ENCODE measurements at places on chromosomes 5 and 9.
A peak's percentile ranks its signal among the peaks of the same experiment; 100 is the strongest.

DNA sequence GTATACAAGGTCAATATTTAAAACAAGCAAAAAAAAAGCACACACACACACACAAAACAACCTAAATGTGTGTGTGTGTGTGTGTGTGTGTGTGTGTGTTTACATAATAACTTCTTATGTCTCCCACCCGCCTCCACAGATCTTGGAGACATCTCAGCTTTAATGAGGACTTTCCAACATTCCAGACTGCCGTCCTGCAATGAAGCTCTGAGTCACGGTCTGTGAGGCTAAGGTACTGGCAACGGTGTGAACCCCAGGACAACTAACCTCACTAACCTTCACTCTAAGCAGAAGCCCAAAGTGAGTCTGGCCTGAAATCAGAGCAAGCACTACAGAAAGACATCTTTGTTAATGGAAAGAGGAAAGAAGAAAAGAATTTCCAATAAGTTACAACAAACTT, 22.3 kb downstream of the ZNF474 start:
- no peak for DNase-seq

DNA sequence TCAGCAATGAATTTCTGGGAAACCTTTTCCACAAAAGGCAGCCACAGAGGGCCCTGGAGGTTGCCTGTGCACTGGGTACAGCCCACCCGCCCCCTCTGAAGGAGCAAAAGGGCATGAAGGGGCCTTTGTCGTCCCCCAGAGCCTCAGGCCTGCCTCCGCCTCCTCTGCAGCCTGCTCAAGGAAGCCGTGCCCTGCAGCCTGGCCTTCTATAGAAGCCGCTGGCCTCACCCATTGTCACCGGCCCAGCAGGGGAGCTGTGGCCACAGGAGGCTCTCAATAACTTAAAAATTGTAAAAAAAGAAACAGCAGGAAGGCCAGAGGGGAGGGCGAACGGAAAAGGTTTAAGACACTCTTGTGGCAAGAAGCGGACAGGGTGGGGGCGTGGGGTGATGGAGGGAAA, 213.3 kb downstream of the IRX2 start:
- no peak for DNase-seq

GRCh38 chr5:14171046-14171445, 27.9 kb downstream of the TRIO start:
- no peak for DNase-seq

- no peak for DNase-seq
Observed at GRCh38 chr5:78744951-78745534, 96.5 kb upstream of the LHFPL2 start.

DNA sequence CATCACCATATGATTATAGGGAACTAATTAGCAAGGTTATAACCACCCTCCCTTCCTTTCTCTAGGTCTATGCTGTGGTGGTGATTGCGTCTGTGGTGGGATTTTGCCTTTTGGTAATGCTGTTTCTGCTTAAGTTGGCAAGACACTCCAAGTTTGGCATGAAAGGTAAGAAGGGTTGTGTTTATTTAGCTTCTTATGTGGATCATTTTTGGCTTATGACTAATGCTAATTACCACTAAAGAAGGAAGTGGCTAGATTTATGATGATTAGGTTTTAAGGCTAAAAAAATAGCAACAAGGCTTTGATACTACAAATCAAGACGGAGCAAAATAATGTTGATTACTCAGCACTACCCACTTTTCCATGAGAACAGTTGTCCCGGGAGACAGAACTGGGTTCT, 82.4 kb downstream of the NTRK2 start:
- DNase-seq = no peak

GRCh38 chr5:79420248-79420647, 93.7 kb downstream of the HOMER1 start:
- DNase-seq = no peak

DNA sequence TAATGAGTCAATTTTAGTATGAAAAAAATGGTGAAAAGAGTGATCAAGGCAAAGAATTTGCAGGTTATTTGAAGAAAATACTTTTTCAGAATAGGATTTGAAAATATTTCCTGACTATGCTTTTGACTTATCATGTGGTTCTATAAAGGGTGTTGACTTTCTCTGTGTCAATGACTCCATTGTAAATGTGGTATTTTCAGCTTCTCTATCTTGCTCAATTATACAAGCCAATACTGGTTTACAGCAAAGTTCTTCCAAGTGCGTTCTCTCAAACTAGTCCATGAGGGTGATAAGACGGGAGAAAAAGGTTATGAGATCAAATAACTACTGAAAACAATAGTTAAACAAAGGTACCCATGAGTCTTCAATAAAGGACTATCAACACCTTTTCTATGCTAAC, 21.7 kb downstream of the IL33 start:
- DNase-seq = no peak

DNA sequence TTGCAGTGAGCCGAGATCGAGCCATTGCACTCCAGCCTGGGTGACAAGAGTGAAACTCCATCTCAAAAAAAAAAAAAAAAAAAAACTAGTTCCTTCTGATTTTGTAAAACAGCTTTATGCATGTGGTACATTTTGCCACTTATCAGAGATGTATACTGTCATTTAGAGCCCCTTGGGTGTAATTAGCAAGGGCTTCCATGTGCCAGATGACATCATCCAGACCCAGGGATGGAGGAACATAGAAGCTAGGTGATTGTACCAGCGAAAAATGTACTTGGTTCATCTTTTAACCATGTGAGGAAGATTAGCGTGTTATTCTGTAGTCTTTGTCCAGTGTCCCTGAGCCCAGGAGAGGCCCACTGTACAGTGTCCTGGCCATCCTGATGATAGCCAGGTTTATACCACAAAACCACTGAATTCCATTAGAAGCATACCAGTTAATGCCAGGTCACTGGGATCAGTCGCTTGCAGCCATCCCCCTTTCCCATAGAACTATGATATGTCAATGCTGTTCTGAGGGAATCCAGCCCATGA, 239.3 kb upstream of the SGCD start:
- DNase-seq = no peak

GRCh38 chr9:37528652-37529471, 43.1 kb downstream of the POLR1E start:
- peak; percentile 65 for DNase-seq

DNA sequence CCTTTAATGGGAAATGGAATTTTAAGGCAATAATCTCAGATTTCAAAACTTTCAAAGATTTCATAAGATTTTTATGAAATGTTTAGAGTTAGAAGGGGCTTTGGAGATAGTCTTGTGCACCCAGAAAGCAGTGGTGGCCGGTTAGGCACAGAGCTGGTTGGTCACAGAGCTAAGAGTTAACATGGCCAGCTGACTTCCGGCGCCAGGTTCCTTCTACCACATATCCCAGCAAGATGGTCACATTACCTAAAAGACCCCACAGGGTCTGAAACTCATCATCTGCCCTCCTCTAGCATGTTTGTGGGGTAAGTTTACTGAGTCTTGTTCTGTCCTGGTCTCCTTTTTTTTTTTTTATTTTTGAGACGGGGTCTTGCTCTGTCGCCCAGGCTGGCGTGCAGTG, 19.3 kb downstream of the QRFP start:
- no peak for DNase-seq

DNA sequence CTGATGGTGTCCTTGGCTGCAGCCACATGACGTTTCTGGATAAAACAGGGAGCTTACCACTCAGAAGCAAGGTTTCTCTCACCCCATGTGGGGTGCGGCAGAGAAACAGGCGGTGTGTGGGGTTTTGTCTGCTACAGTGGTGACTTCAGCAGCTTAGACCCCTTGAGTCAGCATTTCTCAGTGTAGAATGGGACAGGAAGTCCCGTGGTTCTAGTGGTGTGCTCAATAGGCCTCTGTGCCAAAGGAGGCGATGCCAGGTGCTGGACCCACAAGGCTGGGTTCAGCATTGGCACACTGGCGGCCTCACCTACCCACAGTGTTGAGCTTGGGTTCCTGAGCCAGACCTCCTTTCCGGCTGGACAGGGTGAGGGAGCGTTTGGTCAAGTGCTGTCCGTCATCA, 125.2 kb upstream of the SMIM23 start:
- no peak for DNase-seq

GRCh38 chr9:127463911-127464310, 12.6 kb downstream of the LRSAM1 start:
- no peak for DNase-seq

DNA sequence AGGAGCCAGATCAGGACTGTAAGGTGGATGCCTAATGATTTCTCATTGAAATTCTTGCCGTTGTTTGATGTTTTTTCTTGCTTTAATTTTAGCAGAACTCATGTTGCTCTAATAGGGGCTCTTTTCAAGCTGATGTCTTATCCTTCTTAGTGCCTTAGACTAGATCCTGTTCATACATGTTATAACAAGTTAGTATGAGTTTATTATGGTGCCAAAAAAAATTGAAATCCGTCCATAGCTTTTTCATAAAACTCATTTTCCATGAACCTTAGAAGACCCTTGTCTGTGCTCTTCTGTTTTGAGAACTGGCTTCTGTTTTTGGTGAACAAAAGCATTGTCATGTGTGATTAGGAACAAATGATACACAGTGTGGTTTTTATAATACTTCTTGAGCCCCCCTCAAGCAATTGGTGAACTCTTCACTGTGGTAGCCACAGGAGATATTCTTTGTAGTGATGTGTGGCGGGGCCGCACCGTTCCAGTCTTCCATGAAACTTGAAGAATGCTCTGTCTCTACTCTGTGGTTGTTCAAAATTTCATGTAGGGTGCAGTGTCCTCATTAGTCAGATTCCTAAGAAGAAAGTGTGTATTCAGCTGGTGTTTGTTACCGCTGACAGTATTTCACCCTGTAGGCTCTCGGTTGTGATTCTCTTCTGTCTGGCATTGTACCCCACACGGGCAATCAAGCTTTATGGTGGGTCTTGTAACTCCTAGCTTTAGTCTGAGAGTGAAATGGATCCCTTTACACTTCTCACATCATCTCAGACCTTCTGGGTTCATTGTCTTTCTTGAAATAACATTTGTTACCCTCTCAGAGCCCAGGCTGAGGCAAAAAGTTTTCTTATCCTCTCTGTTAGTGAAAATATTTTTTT, 10.7 kb downstream of the OTULIN start:
- DNase-seq = no peak

GRCh38 chr5:4995014-4995413, 145.1 kb upstream of the ADAMTS16 start:
- DNase-seq = no peak

DNA sequence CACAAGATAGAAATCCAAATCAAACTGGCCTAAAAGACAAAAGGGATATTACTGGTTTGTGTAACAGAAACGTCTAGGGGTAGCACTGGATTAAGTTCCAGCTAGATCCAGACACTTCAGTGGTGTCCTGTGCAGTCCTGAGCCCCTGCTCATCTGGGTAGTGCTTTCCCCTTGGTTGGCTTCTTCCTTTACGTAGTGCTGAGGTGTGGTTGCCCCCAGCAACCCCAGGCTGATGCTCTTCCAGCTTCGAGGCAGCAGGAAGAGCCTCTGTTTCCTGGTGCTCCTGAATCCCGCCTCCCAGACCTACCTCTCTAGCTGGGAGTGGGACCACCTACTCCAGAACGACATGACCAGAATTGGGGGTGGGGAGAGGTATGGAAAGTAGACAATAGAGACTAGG, 166.1 kb upstream of the ADRA1B start:
- DNase-seq = no peak

- DNase-seq = no peak
Observed at GRCh38 chr9:136761545-136761981, 2.8 kb downstream of the LCN15 start.

GRCh38 chr5:133149345-133149744, 97.5 kb downstream of the HSPA4 start:
- DNase-seq = no peak

Measured in activated T-helper 1 cell treated with Interleukin-2 at 50 U/mL for 16 hours (primary cell).